ENCODE measurements at places on chromosomes 2 and 18. TPM values are rescaled to one million over a fixed set of nuclear protein-coding genes. Genes with fewer than 3 reads are reported as not detected.
A peak's percentile ranks its signal among the peaks of the same experiment; 100 is the strongest.

EMX1 gene
- not detected for total RNA-seq

FAM161A gene
- total RNA-seq: not detected

SLC25A12 gene
- total RNA-seq: 11.9 TPM

FOXD4L1 gene
- not detected for total RNA-seq

SCYGR4 gene
- not detected for total RNA-seq

GALNT5 gene
- 0.11 TPM for total RNA-seq

DNA sequence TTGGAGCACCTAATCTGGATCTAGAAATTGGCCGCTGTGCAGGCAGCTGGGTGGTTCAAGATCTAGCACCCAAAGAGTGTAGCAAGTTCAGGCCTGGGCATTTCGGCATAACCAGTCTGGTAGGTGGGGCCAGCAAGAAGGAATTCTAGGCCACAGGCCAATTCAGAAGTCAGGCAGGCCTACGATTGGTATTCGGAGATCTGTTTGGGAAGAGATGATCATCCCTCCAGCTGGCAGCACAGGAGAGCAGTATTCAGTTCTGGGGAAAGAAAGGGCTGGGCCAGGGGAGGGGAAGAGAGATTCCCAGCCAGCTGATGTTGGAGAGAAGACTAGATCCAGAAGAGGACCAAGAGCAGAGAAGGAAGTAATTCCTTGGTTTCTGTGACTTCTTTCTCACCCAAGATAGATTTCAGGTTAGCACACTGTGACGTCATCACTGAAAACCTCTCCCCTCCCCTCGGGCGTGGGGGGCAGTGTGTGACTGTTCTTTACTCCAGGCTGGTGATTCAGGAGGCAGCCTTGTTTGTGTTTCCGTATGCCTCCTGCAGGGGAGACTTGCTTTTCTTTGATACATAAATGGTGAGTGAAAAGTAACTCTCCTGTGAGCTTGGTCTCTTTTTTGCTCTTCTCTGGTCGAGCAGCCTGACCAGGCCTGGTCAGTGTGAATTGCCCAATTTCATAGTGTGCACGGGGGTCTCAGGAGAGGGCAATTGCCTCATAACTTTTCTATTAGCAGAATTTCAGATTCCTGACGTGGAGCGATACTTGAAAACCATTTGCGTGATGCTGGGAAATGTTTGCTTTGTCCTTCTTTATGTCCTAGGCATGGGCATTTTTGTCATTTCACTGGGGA, 61.1 kb downstream of the MEIS1 start:
- peak; percentile 89 for DNase-seq

GRCh38 chr2:39159283-39159682, 38.4 kb upstream of the SOS1 start:
- DNase-seq: no peak

GRCh38 chr2:134429886-134430285, 176.0 kb downstream of the MGAT5 start:
- no peak for DNase-seq

DNA sequence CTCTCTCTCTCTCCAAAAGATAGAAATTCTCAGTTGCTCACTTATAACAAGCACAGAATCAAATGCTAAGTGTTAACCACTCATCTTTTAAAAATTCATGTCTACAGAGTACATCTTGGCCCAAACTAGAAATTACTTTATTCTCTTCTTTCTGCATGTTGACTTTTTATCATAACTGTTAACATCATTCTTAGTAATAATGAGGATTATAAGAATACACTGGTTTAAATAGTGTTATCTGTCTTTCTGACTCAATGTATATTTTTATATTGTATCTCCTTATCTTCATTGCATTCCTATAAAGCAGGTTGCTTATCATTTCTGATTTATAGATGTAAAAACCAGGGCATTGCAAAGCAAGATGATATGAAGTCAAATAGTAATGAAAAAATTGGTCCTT, 17.8 kb upstream of the KLF7 start:
- no peak for DNase-seq

GRCh38 chr18:54209471-54210180, 14.8 kb downstream of the MBD2 start:
- DNase-seq: no peak

DNA sequence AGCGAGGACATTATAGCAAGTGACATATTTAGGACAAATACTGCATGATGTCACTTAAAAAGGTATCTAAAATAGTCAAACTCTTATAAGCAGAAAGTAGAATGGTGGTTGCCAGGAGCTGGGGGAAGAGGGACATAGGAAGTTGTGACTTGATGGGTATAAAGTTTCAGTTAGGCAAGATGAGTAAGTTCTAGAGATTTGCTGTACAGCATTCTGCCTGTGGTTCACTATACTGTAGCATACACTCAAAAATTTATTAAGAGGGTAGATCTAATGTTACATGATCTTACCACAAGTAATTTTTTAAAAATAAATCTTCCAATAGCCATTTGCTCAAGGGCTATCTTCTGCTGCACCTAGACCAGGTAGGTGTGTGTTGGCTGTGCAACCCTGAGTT, 78.1 kb upstream of the NPAS2 start:
- no peak for DNase-seq

DNA sequence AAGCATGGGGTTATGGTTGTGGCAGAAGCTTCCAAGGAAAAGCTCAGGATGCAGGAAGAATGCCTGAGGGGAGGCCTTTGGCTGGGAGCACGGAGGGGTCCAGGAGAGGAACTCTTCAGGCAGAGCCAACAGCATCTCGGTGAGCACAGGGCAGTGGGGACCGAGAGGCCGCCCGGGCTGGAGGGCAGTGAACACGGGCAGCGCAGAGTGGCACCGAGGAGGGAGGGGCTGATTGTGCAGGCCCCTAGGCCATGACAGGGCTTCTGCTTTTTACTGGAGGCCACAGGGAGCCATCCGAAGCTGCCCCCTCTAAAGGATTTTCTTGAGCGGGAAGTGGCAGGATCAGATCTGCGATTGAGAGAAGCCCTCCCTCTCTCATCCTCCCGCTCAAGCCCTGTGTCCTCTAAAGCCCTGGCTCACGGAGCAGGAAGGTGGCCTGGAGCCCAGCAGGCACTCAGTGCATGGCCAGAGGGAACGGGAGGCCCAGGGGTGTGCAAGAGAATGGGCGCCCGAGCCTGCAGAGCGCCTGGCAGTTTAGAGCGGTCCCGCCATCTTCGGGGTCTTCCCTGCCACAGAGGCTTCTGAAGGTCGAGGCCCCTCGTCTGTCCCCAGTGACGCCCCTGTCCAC, 110.0 kb upstream of the STON1 start:
- DNase-seq: no peak

DNA sequence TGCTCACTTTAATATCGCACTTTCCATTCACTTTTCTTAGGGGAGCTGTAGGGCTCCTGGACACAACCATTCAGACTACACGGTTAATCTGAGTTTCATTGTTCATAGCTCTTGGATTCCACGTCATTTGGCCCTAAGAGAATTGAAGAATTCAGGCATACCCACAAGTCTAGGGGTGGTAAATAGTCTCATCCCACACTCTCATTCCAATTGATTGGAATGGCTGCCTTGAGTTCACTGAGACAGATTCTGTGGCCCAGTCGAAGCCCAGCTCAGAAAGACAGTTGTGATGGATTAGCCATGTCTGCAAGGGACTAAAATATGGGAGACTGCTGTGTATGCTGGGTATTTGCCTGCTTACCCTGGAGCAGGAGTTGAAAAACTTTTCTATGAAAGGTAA, 124.6 kb downstream of the TFCP2L1 start:
- DNase-seq: no peak

- DNase-seq: no peak
Observed at GRCh38 chr2:163570391-163570790, 165.4 kb downstream of the FIGN start.

DNA sequence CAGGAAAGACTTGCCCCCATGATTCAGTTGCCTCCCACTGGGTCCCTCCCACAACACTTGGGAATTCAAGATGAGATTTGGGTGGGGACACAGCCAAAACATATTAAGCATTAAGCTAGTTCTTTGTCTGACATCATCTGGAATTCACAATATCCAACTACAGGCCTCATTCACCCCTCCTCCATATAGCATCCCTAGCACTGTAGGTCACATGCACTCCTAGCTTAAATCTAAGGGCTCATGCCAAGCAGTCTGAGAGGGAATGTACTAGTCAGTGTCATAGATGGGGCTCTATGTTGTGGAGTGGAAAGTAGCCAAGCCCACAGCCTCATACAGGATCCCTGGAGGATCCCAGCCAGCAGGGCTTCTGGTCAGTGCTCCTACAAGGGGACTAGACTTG, 92.1 kb downstream of the IRS1 start:
- DNase-seq: no peak

DNA sequence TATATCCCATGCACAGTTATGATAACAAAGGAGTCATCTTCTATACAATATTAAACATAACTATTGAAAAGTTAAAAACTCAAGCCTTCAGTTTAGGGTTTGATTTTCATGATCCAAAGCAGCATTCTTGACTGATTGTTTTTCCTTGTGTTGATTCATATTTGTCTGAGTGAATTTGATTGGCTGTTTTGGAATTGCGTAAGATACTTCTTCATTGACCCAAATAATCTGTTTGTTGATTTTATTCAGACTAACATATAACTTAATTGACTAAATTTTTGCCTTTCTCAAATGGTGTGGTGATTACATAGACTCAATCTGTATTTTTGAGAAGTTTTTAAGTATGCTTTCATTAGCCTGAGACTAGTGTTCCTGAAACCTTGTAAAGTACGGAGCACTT, 305.7 kb upstream of the TNP1 start:
- no peak for DNase-seq

DNA sequence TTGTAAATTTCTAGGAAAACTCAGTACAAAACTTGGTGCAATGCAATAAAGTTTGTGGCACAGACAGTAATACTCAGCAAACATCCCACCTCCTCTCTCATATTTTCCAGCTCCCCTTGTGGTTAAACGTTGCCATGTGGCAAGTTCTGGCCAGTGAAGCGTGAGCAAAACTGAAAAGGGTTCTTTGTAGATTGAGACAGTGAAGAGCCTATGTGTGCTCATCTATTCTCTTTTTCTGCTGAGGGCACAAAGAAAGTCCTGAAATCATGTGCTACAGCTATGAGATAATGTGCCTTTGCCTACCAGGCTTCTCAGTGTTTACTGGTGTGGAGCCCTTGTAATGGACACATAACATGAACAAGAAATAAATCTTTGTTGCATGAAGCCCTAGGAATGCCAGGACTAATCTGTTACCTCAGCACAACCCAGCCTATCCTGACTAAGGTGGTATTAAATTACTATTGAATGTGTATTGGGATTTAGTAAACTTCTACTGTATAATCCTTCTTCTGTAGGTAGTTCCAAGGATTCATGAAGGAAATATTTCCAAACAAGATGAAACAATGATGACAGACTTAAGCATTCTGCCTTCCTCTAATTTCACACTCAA, 13.0 kb upstream of the TYMS start:
- no peak for DNase-seq

DNA sequence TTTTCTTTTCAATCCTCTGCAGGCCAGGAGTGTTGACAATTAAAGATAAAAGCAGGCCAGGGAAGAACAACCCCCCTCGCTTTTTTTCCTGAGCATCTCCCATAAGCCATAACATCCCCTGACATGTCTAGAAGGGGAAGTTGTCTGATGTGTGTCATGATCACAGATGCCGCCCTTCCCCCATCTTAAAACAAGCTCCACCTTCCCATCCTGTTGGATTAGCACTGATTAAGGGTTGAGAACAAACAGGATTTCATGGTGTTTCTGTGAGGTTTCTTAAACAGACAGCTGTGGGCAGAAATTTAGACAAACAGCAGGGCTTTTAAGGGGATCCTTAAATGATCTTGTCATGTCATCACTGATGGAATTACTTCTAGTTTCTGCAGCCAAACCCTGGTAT, 59.4 kb upstream of the UPP2 start:
- no peak for DNase-seq

DNA sequence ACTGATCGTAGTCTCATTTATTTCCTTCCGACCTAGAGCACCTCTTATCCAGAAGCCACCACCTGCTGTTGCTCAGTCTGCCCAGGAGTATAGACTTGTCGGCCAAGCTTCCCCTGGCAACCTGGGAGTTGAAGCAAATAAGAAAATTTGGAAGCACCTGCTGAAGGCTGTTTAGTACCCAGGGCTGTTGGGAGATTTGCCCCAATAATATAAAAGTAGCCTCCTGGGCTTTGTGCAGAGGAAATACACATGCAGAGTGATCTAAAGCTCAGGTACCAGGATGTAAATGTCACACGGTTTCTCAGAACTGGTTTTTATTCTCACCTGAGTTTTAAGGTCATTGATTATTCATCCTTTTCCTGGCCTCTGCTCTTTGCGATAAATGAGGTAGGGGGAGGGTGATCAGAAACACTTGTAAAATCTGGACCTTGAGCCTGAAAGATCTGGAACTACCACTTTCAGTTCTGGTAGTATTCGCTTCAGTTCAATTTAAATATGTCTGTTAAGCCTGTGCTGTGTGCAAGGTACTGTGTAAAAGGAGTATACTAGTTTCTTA, 789 bp upstream of the COX7A2L start:
- DNase-seq: no peak

DNA sequence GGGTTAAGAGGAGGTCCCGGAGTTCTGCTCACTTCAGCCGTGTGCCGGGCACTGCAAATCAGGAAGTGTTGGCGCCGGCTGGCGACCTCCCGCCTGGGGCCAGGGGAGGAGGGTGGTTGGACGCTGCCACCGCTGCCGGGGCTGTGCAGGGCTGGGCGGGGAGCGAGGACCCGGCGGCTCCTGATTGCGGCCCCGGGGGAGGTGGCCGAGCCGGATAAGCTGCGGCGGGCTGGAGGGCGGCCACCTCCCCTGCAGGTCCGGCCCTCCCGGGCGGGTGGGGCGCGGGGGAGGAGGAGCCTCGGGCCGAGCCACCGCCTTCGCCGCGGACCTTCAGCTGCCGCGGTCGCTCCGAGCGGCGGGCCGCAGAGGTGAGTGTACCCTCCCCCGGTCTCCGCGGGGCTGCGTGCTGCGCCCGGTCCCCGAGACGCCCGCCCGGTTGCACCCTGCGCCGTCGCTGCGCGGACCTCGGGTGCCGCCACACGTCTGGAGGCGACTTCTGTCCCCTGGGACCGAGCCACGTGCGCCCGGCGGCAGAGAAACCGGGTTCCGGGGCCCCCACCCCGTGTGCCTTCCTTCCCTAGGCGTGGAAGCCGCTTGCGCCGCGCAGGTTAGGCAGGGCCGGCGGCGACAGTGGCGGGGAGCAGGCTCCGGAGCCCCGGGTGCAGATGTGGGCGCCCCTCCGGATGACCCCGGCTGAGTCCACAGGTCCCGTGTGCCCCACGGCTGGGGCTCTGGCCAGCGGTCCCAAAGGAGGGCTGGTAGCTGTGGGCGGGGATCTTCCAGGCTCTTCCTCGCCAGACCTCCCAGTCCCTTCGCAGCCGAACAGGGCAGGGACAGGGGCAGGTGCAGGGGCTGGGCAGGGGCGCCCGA, at the start of gene STEAP3:
Gene STEAP3, plus strand, starts transcription at position 314 of the 870 bp plus-strand sequence. CDS start 7,179 bp downstream, outside the sequence.
- peak; percentile 22 for DNase-seq
